CD4-positive, alpha-beta T cell treated with Interleukin-17A for 4 hours (primary cell): ENCODE measurements at places on chromosomes 13 and 19.

DNA sequence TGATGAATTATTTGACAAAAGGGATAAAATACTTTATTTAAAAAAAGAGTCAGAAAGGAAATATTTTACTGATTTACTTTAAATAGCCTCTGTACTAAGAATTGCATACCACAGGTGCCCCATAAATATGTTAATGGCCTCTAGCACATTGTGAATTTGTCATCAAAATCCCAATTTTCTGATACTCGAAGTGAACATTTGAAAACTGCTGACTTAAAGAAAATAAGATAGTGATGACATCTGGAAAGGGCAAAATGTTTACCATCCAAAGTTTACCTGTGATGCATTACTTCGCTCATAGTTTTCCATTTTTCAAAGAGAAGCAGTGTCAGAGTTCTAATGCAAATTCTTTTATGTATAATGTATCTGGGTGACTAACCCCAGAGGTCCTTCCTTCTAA, 455.4 kb downstream of the KLF5 start:
- no peak for DNase-seq

DNA sequence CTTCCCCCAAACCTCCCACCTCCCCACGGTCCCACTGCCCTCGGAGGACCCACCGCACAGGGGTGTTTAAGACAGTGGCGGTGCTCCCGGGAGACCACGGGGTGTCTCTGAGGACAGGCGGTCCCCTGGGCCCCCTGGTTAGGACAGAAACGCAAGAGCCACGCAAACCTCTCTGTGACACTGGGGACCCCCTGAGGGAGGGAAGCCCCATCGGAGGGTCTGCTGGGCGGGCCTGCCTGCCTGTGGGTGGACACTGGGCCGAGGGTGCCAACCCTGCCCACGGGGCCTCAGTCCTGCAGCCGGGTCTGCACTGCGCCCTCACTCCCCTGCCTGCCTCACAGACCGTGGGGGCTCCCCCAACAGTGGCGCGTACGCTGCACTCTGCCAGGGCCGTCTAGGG, 17.5 kb downstream of the MCF2L start:
- no peak for DNase-seq

DNA sequence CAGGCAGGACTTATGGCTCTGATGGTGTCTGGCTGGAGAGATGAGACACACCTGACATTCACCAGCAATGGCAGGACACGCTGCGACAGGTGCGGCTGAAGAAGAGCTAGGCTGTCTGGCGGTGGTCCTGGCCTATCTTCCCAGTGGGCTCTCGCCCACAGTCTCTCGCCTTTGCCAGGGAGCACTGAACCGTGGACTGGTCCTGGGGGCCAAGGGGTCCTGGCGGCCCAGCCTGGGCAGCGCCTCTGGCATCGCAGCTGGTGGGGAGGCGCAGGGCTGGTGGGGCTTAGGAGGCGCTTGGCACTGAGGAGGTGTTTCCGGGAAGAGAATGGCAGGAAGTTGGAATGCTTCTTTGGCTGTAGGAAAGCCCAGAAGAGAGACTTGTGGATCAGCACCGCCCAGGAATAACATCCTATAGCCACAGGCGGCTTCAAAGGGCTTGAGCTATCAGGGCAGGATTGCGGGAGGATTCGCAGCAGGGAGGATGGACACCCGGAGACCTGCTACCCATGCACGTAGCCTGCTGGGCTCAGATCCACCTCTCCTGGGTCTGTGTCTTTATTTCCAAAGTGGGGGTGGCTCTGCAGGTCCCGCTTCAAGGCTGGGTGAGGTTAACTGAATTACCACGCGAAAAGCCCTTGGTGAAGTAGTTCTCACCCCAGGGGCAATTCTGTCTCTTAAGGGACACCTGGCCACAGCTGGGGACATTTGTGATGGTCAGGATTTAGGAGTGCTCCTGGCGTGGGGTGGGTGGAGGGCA, 14.6 kb downstream of the KDM4B start:
- DNase-seq: no peak

DNA sequence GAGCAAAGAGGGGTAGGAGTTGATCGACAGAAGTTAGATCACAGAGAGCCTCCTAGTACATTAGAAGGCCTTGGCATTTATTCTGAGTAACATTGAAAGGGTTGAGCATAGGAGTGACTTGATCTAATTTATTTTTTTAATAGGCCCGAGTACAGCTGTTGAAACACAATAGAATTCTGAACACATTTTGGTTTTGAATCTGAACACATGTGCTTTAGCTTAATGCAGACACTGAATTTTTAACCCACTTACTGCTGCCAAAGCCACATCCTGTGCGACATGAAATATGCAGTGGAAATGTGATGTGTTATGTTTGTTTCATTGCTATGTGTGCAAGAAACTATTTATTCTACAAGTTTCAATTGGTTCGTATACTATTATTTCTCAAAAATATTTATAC, 1505.9 kb downstream of the PCDH9 start:
- DNase-seq: no peak

DNA sequence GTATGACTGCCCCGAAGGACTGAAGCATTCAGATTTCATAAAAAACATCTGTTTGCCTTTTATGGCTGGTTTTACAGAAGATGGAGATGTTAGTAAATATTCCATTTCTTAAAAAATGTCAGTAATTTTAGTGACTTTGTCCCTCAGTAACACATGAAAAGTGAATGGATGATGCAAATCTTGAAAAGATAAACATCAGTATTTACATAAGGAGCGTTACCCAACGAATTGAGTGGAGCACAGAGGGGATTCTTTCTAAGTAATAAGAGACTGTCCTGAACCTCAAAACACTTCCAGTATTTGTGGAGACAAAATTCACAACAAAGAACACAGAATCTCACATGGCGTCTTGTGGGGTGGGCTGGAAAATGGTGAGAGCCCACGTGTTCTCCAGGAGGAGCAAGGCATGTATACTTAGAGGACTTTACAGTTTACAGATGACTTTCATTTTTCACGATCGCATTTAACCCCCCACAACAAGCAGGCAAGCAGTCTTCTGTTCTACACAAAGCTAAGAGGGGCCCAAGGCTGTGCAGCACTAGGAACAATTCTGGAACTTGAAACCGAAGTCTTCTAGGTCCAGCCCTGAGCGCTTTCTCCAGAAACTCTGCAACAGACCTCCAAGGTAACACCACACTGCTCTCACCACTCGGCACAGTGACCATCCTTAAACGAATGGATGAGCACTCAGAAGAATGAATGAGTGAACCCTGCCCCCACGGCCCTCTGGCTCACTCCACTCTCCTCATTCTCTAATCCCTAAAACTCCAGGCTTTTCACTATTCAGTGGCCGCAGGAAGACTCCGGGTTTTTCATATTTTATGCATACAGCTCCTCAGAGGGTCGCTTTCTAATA, 709.8 kb downstream of the UQCRFS1 start:
- no peak for DNase-seq

GRCh38 chr19:16416991-16417390, 54.8 kb downstream of the EPS15L1 start:
- DNase-seq: no peak

DNA sequence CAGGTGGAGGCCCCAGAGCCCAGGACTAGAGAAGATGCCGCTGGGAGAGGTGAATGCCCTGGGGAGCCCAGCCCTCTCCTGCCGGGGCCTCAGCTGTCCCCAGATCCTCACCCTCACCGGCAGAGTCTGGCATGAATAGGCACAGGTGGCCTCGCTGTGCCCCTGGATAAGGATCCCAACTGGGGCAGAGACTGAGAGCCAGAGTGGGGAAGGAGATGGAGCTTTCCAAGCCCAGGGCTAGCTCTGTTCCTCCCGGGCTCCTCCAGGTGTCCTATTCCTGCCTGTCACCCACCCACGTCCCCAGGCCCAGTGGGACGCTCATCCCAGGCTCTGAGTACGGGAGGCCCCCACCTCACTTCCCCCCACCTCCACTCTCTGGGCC, 16.5 kb downstream of the PRR36 start:
- DNase-seq: no peak

GRCh38 chr19:45885556-45886426, at the start of gene IRF2BP1:
Gene IRF2BP1 (minus strand): TSS chr19:45886141. CDS start chr19:45885774, 367 bp downstream.
- peak; percentile 90 for DNase-seq

DNA sequence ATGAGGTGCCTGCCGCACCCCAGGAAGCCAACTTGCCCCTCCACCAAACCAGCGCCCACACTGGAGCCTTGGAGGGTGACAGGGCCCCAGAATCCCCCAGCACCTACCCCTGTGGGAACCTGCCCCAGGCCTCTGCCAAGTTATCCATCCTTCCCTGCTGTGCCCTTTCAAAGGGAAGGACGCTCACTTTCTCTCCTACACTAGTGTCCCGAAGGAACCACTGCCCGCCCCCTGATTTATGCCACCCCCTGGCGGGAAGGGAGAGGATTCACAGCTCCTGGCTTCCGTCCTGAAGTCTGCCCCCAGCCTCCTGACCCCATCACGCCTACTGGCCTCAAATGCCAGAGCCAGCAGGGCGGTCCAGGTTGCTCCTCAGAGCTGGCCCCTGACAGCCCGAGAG, 1.4 kb downstream of the EVI5L start:
- DNase-seq: no peak

DNA sequence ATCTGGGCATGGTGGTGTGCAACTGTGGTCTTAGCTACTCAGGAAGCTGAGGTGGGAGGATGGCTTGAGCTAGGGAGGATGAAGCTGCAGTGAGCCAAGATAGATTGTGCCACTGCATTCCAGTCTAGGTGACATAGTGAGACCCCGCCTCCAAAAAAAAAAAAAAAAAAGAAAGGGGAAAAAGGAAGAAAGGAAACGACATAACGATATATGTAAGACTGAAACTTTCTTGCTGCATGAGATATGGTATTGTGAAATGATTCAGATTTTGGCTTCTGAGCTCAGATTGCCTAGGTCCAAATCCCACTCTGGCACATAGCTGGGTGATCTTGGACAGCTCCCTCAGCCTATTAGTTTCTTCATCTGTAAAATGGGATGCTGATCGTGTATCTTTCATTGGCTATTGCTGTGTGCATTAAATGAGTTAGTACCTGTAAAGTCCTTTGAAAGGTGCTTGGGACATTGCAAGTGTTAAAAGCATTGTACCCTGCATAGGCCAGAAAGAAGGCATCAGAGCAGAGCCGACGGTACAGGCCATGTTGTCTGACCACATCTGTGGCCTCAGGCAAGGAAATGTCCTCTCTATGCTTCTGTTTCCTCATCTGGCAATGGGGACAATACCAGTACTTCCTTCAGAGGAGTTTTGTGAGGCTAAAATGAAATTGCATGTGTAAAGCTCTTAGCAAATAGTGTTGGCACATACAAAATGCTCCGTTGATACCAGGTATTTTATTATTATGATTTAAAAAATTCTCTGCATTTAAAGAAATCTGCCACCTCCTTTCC, 32.6 kb upstream of the SLC46A3 start:
- no peak for DNase-seq

GRCh38 chr13:80921971-80922370, 581.0 kb upstream of the SPRY2 start:
- no peak for DNase-seq

GRCh38 chr13:46313432-46314257, 73.4 kb downstream of the RUBCNL start:
- DNase-seq: no peak

GRCh38 chr13:43544011-43544410, 242.8 kb downstream of the ENOX1 start:
- no peak for DNase-seq

- peak; percentile 98 for DNase-seq
These were observed at the start of gene ZNF813 for GRCh38 chr19:53467485-53468262. Gene ZNF813 (plus strand): TSS chr19:53467733. CDS start chr19:53483823, 16,090 bp downstream.

- DNase-seq: no peak
These were observed 67.9 kb downstream of the EFNB2 start for GRCh38 chr13:106467427-106468122.

DNA sequence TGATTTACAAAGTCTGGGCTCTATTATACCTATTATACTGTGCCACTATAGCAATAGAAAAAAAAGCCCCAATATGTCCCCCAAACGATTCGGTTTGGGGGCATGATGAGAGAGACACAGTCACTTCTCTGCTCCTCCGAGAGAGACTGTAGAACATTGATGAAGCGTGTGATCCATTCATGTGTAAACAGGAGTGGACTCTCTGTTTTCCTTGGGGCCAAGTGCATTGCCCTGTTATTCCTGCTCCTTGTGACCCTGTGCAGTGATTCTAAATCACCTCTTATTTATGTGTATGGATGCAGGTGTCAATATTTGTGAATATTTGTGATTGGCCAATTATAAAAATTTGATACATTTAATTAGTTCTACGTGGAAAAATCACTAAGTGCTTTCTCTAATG, 17.0 kb downstream of the F10 start:
- no peak for DNase-seq

- no peak for DNase-seq
These were observed 541.1 kb upstream of the SPRY2 start for GRCh38 chr13:80881942-80882445.

DNA sequence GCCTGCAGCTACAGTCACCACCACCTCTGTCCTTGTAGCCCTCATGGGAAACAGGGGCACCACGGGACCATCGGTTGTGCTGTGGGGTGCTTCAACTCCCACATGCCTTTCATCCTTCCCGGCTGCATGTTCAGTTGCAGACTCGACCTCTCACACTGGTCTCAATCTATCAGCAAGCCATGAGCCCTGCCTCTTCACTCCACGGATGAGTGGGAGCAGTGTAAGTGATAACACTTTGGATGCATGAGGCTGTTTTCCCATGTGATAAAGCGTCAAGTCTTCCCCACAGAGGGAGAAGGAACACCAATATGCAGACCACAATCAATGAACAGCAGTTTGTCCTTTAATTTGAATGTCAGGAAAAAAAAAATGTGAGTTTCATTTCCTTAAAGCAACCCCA, 12.2 kb downstream of the SERP2 start:
- no peak for DNase-seq

DNA sequence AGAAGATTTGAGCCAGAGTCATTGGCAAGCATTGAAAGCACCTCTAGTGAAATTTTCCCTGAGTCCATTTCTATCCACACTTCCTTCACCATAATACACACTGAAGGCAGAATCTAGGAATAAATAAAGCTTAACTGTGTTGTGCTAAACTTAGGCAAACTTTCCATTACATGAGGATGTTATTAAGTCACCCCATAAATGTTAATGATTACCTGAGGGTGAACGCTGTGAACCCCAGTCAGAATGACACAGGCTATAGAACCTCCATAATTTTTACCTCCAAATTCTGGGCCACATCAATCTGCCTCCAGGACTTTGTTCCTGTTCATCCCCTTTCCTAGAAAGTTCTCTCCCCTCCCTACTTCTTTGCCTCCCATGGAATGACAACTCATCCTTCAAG, 71.0 kb downstream of the RAP2A start:
- DNase-seq: no peak

GRCh38 chr13:94674609-94675348, 37.6 kb downstream of the SOX21 start:
- peak; percentile 66 for DNase-seq

DNA sequence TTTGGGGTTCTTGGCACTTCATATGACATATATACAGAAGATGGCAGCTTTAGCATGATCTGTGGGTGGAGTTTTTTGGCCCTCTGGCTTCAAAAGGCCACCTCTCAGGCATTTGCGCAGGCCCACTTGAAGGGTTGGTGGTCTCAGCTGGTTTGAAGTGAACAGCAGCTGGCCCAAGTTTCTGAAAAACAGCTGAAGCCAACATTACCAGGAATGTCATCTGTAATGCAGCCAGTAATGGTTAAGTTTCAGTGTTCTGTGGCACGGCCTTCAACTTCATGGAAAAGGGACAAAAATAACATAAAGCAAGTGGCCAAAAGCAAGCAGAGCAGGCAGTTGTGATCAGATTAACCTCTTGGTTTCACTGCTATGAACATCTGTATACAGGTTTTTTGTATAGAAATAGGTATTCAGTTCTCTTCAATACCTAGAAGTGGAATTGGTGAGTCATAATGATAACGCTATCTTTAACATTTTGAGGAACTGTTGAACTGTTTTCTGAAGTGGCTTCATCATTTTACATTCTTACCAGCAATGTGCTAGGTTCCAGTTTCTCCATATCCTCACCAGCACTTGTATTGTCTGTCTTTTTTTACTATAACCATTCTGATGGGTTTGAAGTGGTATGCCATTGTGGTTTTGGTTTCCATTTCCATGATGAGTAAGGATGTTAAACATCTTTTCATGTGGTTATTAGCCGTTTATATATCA, 245.4 kb downstream of the SHISA2 start:
- DNase-seq: no peak
